ENCODE measurements at places on chromosomes 11 and 22.

DNA sequence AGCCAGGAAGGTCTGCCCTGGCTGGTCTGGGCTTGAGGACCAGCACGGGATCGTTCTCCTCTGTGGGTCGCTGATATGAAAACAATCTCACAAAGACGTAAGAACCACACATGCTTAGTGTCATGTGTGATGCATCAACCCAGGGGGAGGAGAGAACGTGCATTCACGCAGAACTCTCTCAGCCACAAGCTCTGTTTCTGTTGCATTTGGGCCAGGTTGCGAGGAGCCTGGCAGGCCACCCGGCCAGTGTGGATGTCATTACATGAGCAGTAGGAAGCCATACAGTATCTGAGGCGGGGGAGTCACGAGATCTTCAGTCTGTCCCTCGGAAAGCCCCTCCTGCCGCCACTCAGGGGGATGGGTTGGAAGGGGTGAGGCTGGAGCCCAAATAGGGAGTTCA, 53.1 kb upstream of the KCNQ1OT1 start:
- no peak for DNase-seq

GRCh38 chr11:70020336-70021214, 57.5 kb upstream of the ANO1 start:
- DNase-seq = no peak

DNA sequence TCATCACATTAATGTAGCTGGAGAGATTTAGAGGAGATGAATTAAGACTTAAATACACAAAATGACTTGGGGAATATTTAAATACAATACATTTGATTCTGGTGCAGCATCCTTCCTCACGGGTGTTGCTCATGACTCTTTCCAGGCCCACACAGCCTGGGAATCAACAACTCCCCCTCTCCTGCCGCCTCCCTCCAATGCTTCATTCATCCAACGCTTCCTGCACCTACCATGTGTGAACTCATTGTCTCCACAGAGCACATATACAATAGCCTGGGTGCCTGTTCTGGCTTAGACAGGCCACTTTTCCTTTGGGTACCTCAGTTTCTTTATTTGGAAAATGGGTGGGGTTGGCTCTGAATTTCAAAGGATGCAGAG, 476.9 kb upstream of the CADM1 start:
- DNase-seq = no peak

- DNase-seq = no peak
These were observed 974 bp downstream of the DGCR8 start for GRCh38 chr22:20080776-20081654.

- no peak for DNase-seq
These were observed 7.8 kb upstream of the NOX4 start for GRCh38 chr11:89498845-89499448.

GRCh38 chr11:44779736-44780520, 53.2 kb downstream of the TSPAN18 start:
- DNase-seq = no peak

GRCh38 chr11:65915821-65916251, 3.0 kb downstream of the C11orf68 start:
- DNase-seq = no peak

- no peak for DNase-seq
These were observed 154.3 kb downstream of the FBXO7 start for GRCh38 chr22:32628628-32629572.

GRCh38 chr11:32511926-32512325, 71.7 kb upstream of the EIF3M start:
- no peak for DNase-seq

- DNase-seq = no peak
These were observed 214.7 kb downstream of the TENM4 start for GRCh38 chr11:79226126-79226525.

- DNase-seq = no peak
These were observed 48.7 kb upstream of the EP300 start for GRCh38 chr22:41043722-41044121.

DNA sequence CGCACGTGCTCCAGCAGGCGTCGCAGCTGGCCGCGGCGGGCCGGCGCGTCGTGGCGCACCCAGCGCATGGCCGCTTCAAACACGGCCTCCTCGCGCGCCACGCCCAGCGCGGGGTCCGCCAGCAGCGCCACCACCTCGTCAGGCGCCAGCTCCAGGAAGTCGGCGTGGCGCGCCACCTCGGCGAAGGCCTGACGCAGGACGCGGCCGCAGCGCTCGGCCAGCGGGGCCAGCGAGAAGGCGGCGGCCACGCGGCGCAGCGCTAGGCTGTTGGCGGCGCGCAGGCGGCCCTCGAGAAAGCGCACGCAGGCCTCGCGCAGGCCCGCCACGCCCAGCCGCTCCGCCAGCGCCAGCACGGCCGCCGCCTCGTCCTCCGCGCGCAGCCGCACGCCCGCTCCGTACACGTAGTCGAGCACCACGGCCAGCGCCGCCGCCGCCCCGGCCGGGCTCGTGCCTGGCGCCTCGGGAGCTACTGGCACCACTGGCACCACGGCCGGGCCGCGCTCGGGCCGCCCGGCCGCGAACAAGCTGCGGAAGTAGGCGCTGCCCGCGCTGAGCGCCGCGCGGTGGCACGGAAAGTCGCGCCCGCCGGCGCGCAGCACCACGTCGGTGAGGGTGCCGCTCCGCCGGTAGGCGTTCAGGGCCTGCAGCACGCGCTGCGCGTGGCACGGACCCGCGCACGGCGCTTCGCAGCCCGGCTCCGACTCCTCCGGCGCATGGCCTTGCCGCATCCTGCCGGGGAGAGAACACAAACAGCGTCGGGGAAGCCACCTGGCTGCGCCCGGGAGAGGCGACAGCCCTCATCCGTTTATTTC, 2.9 kb downstream of the KLHL35 start:
- DNase-seq = peak; percentile 46

- no peak for DNase-seq
These were observed 17.3 kb upstream of the RFPL3 start for GRCh38 chr22:32340411-32340810.

- no peak for DNase-seq
These were observed 5.9 kb upstream of the SLC22A12 start for GRCh38 chr11:64585150-64585549.

GRCh38 chr11:122796128-122796717, 42.1 kb upstream of the CRTAM start:
- DNase-seq = peak; percentile 49

- DNase-seq = no peak
These were observed 9.9 kb downstream of the PRR5 start for GRCh38 chr22:44711690-44712555.

- no peak for DNase-seq
These were observed 23.9 kb downstream of the STIM1 start for GRCh38 chr11:3879216-3879966.

DNA sequence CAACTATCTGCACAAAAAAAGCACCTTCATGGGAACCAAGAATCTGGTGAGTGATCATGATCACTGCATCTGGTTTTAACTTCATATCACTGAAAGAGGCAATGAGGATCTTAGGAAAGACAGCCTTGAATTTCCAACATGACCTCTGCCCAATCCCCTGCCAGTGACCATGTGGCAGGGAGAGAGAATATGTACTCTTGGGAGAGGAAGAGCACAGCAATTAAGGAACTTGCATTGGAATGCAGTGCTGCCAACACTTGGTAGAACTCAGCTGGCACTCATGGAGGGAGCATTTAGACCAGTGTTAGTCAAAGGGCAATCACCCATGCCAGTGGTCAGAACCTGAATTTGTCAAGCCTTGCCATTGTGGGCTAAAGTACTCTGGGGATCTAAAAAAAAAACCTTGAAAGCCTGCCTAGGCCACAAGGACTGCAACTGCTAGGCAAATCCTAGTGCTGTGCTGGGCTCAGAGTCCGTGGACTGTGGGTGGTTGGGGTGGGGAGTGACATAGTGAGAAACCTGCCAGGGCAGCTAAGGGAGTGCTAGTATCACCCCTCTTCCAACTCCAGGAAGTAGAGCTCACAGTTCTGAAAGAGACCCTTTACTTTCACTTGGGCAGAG, 23.1 kb downstream of the JRKL start:
- no peak for DNase-seq

DNA sequence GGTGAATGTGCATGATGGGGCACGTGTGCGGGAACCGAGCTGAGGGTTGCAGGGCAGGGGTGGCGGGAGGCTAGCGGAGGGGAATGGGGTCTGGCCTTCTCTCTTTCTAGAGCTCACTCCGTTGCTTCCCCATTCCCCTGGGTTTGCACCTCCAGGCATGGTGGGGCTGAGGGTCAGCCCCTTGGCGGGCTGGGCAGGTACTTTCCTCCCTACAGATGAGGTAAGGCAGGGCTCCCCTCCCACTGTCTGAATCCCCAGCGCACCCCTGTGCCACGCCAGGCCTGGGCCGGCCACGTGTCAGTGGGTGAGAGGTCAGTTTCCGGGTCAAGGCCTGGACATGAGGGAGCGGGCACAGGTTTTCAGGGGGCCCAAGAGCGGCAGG, 8.9 kb downstream of the SUSD2 start:
- no peak for DNase-seq

DNA sequence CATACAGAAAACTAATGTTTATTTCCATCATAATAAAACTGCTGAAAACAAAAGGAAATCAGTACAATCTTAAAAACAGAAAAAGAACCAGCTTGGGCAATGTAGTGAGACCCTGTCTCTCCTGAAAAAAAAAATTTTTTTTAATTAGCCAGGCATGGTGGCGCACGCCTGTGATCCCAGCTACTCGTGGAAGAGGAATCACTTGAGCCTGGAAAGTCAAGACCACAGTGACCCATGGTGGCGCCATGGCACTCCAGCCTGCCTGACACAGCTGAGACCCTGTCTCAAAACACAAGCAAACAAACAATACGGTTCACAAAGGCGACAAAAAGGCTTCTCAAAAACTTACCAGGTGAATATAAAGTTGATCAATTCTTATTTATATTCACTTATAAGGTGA, 289.7 kb downstream of the BRD1 start:
- DNase-seq = no peak

GRCh38 chr11:118401880-118402590, 629 bp downstream of the ATP5MG start:
- DNase-seq = no peak

- no peak for DNase-seq
These were observed 1309.4 kb downstream of the TBC1D22A start for GRCh38 chr22:48071828-48072227.

DNA sequence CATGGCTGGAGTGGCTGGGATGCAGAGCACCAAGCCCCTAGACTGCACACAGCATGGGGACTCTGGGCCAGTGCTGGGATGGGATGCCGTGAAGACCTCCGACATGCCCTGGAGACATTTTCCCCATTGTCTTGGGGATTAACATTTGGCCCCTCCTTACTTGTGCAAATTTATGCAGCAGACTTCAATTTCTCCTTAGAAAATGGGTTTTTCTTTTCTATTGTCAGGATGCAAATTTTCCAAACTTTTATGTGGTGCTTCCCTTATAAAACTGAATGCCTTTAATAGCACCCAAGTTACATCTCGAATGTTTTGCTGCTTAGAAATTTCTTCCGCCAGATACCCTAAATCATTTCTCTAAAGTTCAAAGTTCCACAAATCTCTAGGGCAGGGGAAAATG, 29.2 kb downstream of the RSF1 start:
- DNase-seq = no peak

GRCh38 chr11:47918882-47919495, 61.4 kb upstream of the PTPRJ start:
- DNase-seq = no peak

DNA sequence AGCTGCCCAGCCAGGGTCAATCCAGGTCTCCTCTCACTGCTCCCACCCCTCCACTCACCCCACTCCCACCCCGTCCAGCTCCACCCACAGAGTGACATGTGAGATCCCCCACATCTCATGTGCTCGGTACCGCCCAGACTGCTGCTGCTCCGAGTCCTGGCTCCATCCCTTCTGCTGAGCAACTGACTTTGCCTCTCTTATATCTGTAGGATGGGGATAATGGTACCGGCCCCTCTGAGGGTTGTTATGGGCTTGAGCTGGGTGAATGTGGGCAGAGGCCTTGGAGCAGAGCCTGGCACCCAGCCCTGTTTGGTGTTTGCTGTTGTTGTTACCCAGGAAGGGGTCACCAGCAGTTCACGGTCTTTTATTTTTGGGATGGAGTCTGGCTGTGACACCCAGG, 77.0 kb downstream of the ST3GAL4 start:
- no peak for DNase-seq

DNA sequence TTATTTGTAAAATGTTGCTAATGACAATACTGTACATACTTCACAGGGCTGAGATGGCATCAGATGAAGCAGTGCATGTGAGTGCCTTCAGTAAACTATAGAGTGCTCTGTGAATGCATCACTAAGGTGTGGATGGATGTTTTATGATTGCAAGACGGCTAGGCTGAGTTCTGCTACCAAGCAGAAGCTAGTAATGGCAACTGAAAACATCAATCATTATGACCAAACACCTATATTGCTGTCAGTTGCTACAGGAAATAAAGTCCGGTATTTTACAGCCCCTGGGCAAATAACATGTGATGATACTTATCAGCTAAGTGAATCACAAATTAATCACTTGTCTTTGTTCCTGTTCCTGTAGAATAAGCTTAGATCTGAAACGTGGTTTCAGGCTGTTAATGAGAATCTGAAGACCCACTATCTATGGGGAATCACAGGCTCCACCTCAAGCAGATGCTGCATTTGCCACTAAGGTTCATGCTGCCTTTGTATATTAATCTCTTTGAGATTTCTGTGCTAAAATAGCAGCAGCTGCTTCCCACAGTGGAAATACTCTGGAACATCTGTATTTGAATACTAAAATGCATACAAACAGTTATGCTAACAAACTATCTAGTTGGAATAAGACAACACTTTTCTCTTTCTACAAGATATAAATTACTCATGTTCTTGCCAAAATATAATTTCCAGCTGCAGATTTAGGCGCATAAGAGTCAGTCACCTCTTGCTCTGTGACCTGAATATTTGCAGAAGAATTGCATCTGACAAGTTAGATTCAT, 254.0 kb upstream of the PITPNB start:
- DNase-seq = no peak

DNA sequence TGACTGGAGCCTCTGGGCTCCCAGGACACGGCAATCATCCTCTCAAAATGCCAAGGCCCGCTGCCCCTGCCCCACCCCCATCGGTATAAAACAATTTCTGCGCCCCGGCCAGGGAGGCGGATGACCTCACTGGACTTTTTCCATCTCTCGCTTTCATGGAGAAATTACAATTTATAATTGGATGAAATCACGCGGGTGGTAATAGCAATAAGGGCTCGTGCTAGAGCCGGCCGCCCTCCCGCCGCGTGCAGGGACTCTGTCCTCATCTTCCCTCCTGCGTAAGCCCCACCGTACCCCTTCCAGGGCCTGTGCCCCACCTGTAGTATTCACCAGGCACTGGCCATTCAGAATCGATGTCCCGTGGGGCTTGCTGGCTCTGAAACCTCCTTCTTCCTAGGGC, 64.5 kb downstream of the MACROD1 start:
- DNase-seq = no peak

GRCh38 chr11:13963949-13964770, 1.6 kb downstream of the SPON1 start:
- DNase-seq = no peak

DNA sequence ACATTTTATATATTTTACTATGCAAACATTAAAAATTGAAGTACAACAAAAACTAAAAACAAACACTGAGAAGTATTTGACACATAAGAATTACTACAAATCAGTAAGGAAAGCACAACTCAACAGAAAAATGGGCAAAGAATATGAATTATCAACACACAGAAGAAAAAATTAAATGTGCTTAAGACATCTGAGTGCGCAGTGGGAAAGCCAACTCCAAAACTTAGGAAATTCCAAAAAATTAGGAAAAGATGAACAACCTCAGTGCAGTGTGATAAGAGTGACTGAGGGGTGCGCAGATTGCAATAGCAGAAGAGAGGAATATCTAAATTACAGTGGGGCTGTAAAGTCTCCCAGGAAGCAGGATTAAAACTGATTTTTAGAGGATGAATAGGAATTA, 1.9 kb upstream of the TMEM41B start:
- no peak for DNase-seq

GRCh38 chr11:83971063-83971462, 684.9 kb upstream of the CCDC90B start:
- no peak for DNase-seq

Data from T-helper 9 cell (primary cell).